ENCODE measurements at places on chromosomes 2 and 18.

- no peak for DNase-seq
These were observed 71.2 kb upstream of the SEC11C start for GRCh38 chr18:59068276-59069071.

- DNase-seq = no peak
These were observed 184.5 kb downstream of the MGAT5 start for GRCh38 chr2:134438371-134438770.

GRCh38 chr2:67865917-67866316, 196.9 kb downstream of the C1D start:
- DNase-seq = no peak

GRCh38 chr2:17879137-17879912, 858 bp downstream of the KCNS3 start:
- no peak for DNase-seq

GRCh38 chr2:173412628-173413027, 58.0 kb downstream of the CDCA7 start:
- DNase-seq = no peak

DNA sequence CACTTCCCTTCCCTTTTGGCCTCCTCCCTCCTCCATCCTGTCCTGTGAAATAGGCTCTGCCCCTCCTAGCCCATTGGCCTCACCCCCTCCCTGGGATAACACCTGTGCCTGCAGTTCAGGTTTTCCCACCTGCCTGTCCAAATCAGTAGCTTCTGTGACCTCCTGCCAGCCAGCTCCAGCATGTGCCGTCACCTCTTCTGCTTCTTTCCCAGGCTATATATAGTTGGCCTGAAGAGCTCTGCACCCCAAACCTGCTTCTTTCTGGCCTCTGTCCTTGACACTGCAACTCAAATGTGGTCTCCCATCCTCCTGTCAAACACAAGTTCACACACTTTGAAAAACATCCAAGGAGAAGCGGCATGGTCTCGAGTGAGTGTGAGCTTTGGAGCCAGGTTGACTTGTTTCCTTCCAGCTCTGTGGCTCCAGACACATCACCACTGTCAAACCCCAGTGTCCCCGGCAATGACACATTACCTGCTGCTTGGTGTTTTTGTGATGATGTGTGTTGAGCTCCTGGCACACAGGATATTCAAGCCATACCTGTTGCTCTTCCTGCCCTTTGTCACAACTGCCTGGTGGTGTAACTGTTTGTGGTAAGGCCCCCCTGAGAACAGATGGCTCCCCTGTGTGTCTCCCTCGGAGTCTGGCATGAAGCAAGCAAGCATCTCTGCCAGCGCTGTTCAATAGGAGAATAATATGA, 143.6 kb upstream of the DAPL1 start:
- DNase-seq = no peak

- peak; percentile 27 for DNase-seq
These were observed 259.0 kb upstream of the ERBB4 start for GRCh38 chr2:212797484-212798205.

DNA sequence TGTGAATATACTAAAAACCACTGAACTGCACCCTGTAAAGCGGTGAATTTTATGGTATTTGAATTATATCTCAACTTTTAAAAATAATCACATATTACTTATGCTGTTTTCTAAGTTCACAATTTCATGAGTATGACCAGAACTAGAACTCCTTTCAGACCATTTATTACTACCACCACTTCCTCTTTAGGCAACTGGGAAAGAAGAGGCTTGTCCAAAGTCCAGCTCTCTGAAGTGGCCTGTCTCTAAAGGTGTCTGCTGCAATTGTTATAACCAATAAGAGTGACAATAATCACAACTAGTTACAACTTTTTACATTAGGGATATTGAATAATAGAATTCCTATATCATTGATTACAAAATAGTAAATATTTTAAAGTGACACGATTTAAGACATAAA, 267.9 kb upstream of the PIK3C3 start:
- no peak for DNase-seq

GRCh38 chr2:11534071-11534745, 363 bp downstream of the GREB1 start:
- no peak for DNase-seq

DNA sequence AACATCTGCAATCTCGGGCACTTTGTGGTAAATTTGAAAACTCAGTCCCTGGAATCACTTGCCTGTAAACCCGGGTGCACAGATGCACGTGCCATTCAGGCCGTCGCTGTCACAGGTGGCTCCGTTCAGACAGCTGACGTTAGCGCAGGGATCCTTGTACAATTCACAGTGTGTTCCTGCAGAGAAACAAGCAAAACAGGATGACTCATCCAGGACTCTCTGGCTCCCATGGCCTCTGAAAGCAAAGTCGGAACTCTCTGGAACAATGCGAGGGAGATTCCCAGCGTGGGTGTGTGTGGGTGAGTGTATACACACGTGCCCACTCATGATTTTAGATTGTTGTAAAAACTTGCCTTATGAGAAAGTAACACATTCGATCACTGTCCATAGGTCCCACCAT, 136.1 kb upstream of the PID1 start:
- DNase-seq = no peak

GRCh38 chr2:225999692-226000091, 600.2 kb downstream of the NYAP2 start:
- DNase-seq = no peak

GRCh38 chr2:191748059-191748461, 70.1 kb downstream of the NABP1 start:
- peak; percentile 43 for DNase-seq

DNA sequence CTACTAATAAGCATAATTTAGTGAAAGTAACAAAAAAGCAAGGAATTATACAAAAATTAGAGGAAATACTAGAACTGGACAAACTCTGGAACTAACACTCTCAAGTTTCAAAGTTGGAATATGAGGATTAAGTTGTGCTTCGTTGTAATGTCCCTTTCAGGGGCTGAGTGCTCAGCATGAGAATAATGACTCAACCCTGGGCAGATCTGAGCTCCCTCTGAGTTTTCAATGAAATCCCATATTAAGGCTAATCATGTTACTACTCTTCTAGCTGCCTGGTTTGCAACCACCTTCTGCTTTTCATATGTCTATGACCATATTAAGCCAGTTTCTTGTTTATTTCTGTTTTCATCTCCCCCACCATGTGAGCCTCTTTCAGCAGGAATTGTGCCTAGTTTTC, 274.9 kb upstream of the LRRTM4 start:
- no peak for DNase-seq

DNA sequence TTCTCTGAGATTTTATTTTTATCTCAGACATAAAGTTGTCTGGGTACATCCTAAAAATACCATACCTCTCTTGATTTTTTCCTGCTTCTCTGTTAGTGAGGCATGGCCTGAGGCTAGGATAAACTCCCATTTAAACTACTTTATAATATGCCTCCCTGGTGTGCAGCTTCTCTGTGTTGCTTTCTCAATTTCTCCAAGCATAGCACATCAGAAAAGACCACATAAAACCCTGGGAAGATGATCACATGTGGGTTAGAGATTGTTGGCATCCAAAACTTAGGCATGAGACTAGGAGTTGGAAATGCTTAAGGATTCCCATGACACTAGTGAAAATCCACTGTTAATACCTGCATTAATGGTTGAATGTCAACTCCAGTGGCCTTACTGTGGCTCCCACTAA, 254.6 kb downstream of the RND3 start:
- DNase-seq = no peak

- DNase-seq = no peak
These were observed 100.9 kb downstream of the SPRED2 start for GRCh38 chr2:65331336-65332025.

DNA sequence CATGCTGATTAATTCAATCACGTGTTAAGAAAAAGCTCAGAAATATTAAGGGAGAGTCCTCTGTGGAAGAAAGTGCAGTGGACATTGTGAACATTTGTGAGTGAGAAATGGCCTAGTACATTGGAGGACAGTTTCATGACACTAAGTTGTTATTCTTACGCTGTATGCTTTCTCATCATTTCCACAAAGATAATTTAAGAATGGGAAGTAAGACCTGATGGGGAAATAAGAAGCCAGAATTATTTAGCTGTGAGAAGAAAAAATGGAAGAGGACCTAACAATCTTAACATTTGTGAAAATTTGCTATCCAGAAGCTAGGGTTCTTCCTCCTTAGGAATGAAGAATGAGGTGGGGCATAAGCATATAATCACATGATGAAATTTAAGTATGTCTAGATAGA, 15.2 kb upstream of the RAPH1 start:
- no peak for DNase-seq

DNA sequence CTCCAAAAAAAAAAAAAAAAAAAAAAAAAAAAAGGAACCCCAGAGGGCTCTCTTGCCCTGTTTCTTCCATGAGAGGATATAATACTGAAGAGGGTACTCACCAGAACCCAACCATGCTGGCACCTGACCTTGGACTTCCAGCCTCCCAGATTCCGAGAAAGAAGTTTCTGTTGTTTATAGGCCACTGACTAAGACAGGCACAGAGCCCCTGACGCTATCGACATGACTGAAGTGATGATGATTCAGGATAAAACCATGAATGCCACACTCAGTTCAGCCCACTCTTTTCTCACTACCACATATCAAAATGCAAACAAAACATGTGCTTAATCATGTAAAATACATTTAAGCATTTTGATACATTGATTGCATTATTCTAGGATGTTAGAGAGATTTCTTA, 66.1 kb upstream of the CDCA7 start:
- DNase-seq = peak; percentile 70

- peak; percentile 24 for DNase-seq
These were observed 77.7 kb upstream of the SMAD2 start for GRCh38 chr18:48007955-48008701.

DNA sequence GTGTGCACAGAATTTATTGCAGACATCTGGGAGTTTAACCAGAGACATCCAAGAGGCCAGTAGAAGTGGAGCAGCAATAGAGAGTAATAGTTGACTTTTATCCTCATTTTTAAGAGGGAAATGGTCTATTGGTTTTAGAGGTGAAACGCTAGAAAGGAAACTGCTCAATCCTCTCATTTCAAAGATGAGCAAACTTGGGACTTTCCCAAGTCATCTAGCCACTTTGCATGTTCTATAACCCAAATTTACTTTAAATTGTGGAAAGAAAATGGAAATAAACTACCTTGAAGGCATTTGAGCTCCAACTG, 601.7 kb downstream of the ARHGAP15 start:
- DNase-seq = peak; percentile 63

- DNase-seq = no peak
These were observed 3.0 kb downstream of the SIX2 start for GRCh38 chr2:45006041-45006941.

Measured in activated CD4-positive, alpha-beta T cell treated with anti-CD3 and anti-CD28 coated beads, Interleukin-2, Interleukin-4, amounts not matched to agents 100 ng/mL and 50 ng/mL, durations not matched to agents 16 hours and 8 hours (primary cell).